ENCODE measurements at places on chromosomes 11 and 22. TPM values are rescaled to one million over a fixed set of nuclear protein-coding genes. Genes with fewer than 3 reads are reported as not detected.

ANO1 gene
- total RNA-seq, result 7.7 TPM

OR2AT4 gene
- total RNA-seq, result not detected

DNA sequence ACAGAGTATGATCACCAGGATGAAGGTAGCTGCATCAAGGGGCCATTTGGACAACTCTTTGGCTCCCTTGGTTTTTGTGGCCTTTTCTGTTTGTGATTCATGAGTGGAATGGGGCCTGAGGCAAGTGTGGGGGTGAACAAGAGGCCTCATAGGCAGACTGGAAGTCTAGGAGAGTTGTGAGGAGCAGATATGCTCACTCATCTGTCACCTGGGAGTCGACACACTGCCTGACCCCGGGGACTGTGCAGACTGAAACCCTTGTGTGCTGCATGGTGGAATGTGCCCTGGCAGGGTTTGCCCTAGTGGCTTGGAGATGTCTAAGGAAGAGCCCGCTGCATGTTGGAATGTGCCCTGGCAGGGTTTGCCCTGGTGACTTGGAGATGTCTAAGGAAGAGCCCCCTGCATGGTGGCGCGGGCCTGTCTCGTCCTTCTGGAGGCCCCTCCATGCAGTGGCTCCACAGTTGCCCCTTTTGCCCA, 60.0 kb downstream of the MED15 start:
- peak; percentile 6 for DNase-seq

DNA sequence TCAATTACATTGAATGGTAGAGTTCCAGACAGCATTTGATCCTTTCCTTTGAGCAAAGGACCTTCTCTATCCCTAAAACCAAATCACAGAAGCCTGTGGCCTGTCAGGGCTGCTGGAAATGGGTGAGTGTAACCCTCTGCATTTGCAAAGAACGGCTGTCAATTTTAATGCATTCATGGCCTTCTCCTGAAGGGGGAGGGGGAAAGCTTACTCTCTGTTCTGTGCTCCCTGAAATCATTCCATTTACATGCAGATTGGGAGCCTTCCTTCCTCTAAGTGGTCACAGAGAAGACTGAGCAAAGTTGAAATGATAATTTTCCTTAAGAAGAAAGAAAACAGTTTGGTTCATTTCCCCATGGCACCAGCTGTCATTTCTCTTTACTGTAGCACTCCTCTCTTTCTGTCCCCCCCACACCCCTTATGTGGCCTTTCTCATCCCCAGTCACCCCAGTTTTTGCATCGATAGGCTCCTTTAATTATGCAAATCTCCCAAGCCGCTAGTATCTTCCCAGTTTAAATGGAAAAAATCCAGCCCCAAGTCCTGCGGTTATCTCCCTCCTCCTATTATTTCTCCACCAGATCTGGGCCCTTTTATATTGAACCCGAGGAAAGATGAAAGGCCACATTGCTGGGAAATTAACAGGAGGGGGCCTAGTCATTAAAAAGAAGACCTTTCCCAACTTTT, 109.4 kb upstream of the KIRREL3 start:
- no peak for DNase-seq

DNA sequence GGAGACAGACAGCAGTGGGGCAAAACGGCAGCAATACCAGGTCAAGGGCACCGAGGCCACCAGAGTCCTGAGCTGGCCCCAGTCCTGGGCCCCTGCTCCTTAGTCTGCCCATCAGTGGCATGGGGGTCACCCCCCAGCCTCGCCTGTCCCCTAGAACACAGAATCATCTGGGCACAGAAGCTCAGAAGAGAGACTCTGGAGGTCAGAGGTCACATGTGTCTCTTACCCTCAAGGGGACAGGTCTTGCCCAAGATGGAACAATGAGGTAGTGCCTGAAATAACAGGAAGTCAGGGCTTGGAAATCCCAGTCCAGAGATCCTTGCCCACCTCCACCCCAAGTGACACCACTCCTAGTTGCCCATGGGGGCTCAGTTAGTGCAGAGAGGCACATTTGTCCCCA, 20.6 kb downstream of the PDE2A start:
- no peak for DNase-seq

GRCh38 chr11:1502954-1503707, 16.6 kb upstream of the MOB2 start:
- DNase-seq, result peak; percentile 52

GRCh38 chr11:130008326-130008725, 5.7 kb upstream of the PRDM10 start:
- no peak for DNase-seq

GRCh38 chr11:64967375-64967774, 4.5 kb downstream of the MAJIN start:
- DNase-seq, result no peak

DNA sequence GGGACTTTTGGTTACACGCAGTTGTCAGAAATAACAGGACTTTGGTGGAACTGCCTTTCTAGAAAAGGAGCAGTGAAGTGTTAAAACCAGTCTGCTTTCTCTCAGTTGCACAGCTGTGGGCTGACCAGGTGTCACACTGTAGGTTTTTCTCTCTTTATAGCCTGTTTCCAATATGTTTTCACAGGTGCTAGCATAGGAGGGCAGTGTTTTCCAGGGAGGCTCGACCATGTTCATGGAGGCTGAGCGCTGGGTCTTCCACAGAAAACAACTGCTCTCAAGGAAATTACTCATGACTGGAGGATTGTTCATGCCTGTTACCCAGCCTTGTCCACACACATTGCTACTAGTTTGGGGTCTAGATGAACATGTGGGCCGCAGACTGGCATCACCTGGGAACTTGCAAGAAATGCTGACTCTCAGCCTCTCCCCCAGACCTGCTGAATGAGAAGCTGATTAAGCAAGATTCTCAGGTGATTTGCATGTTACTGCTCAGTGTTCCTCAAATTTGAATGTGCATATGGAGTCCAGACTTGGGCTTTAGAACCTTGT, 157.7 kb downstream of the MAML2 start:
- DNase-seq, result no peak

DNA sequence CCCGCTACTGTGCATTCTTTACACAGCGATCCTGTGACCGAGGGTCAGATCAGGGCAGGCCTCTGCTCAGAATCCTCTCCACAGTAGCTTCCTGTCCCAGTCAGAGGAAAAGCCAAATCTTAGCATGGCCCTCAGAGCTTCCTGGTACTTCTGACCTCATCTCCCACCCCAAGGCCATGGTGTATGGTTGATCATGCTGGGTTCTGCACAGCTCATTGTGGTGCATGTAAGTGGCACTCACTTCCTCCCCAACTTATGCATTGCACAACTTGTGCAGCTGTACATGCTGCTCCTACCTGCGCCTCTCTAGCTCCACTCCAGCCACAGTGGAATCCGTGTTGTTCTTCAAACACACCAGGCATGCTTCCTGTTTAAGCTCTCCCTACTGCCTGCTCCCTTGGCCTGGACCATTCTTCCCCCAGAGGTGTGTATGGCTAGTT, 20.3 kb downstream of the BMAL1 start:
- DNase-seq, result no peak

- no peak for DNase-seq
Measured at GRCh38 chr11:110529043-110529442, 99.3 kb downstream of the FDX1 start.

DNA sequence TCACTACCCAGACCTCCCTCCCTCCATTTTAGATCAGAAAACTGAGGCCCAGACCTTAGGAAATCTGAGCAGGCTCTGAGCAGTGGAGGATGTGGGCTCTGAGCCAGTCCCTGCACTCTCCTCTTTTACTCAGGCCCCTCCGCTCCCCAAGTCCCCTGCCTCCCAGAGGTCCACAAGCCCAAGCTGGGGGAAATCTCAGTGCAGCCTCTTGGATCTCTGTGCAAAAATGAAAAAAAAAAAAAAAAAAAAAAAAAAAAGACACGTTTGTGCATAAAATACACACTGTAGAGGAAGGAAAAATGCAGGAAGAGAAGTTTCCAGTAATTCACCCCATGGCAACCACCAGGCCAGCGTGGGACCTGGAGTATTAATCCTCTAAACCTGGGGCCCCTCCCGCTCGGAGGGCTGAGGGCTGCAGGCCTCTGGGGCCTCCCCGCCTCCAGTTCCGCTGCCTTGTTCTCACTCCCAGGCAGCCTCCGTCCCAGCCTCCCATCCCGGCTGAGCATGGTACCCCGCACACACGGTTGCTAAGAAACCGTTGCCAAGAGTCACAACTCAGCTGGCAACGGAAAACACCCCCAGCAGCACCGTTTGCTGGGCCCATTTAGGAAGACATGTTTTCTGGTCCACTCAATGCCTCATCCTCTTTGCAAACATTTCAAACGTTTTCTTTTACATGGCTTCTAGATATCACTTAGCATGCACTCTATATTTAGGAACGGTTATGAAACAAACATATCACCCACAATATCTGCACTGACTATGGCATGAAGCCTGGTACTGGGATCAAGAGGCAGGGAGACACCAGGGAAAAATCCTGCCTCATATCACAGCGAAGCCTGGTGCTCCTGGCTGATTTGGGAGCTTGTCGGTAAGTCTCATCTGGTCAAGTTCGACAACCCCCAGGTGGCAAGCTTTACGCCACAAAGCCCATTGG, 227.5 kb downstream of the CTTN start:
- DNase-seq, result no peak

DNA sequence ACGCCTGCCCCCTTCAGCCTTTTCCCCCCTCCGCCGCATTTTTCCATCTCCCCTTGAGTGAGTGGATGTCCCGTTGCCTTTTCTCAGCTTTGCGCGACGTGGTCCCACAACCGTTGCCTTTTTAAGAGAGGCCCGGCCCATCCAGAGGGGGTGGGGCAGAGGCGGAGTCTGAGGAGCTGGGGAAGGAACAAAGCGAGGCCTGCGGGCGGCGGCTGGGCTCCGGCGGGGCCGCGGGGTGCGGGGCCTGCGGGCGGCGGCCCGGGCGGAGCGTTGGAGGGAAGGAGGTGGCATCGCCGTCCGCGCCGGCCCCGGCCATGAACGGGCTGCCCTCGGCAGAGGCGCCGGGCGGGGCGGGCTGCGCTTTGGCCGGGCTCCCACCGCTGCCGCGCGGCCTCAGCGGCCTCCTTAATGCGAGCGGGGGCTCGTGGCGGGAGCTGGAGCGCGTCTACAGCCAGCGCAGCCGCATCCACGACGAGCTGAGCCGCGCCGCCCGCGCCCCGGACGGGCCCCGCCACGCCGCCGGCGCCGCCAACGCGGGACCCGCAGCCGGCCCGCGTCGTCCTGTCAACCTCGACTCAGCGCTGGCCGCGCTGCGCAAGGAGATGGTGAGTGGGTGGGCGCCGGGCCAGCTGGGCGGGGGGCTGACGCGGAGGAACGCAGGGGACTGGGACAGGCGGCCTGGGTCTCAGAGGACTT, at the start of gene FAM89B:
FAM89B (plus strand) TSS at position 183 of the 696 bp plus-strand sequence; CDS start at position 315, 132 bp downstream.
- peak; percentile 95 for DNase-seq

GRCh38 chr22:22431271-22432220, 77.0 kb downstream of the ZNF280B start:
- DNase-seq, result peak; percentile 30

DNA sequence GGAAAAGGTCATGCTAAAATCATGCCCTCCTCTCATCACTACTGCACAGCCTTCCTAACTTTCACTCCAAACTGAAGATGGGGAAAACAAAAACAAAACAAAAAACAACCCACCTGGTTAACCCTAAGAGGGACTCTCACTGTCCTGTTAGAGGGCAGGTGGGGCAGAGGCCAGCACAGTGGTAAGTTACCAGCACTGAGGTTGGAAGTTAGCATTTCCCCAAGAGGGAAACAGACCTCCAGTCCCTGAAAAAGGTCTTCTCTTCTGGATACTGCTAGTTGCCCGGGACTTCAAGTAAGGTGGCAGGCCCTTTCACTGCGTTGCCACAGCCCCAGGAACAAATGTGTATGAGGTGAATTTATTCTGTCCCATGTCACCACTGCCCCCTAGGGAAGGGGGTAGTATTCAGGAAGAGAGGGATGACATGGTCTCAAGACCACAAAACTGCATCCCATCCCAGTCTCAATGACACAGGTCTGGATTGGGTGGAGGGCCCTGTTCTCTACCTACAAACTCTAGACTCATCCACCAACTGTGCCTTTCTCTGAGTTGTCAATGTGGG, 792 bp upstream of the ADAMTS8 start:
- no peak for DNase-seq

GRCh38 chr22:50586416-50586815, 3.8 kb upstream of the CHKB start:
- no peak for DNase-seq

Measured in left ventricle myocardium inferior (tissue), 1 donor.